A549 (cell line): ENCODE measurements at places on chromosomes 7 and 10.

DNA sequence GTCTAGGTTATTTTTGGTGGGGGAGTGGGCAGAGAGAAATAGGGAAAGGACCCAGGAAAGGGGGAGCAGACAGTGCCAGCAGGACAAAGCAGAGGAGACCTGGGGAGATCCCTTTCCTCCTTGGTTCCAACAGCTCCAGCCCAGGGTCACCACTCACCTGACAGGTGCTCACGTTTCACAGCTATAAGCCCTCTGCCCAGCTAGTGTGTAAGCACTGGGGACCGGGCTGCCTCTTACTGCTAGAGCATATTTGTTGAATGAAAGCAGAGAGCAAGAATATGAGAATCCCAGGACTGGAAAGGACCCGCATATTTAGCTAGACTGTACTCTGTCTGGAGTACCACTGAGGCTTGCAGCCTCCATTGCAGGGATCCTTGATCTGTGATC lies 6.7 kb downstream of the ZCCHC24 start:
- no peak for DNase-seq

DNA sequence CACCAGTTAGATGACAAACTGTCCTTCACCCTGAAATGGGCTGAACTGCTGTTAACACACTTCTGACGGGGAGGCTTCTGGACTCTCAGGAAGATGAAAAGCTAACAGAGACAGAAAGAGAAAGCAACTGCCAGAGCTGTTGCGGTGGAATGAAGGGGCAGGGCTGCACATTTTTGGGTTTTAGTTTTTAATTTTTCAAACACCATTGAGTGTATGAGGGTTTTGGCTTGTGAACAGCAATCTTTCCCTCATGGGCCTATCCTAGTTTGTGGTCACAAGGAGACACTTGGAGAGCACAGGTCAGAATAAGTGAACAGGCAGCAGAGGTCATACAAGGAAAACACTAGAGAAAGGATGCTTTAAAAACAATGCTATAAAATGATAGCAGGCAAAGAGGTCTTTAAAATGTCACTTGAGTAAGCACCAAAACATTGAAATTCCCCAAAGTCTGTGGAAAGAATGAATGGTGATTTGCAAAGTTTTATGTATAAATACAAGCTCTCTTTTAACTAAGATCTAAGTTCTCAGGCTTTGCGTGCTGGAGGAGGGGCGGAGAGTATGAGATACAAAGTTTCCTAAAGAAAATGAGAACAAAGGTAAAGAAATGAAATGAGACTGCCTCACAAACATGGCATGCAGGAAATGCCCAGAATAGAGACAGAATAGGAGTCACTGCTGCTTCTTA lies 101.4 kb upstream of the GLI3 start:
- DNase-seq, result no peak

GRCh38 chr7:106060394-106060920 lies 51.7 kb downstream of the SYPL1 start:
- DNase-seq, result no peak

GRCh38 chr10:44382981-44383748 lies 1.7 kb downstream of the CXCL12 start:
- no peak for DNase-seq

- DNase-seq, result no peak
These were observed 529.8 kb downstream of the GALNT17 start for GRCh38 chr7:71661671-71662224.

DNA sequence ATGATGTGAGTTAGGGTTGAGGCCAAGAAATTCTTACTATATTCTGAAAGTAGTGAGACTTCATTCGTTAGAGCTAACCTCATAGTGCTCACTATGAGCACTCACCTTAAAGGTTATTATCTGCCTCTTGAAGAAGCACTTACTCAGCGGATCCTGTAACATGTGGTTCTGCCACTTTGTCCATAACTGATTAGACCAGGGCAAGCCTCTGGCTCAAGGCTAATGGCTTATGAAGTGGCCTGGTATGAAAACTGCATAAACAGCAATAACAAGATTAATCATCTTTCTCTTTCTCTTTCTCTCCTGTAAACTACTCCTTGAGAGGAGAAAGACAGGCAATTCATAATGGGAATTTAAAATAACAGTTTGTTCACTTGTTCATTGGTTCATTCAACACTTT lies 82.8 kb downstream of the MAPK8 start:
- DNase-seq, result no peak

- DNase-seq, result no peak
These were observed 5.8 kb downstream of the LIPA start for GRCh38 chr10:89245802-89246201.

DNA sequence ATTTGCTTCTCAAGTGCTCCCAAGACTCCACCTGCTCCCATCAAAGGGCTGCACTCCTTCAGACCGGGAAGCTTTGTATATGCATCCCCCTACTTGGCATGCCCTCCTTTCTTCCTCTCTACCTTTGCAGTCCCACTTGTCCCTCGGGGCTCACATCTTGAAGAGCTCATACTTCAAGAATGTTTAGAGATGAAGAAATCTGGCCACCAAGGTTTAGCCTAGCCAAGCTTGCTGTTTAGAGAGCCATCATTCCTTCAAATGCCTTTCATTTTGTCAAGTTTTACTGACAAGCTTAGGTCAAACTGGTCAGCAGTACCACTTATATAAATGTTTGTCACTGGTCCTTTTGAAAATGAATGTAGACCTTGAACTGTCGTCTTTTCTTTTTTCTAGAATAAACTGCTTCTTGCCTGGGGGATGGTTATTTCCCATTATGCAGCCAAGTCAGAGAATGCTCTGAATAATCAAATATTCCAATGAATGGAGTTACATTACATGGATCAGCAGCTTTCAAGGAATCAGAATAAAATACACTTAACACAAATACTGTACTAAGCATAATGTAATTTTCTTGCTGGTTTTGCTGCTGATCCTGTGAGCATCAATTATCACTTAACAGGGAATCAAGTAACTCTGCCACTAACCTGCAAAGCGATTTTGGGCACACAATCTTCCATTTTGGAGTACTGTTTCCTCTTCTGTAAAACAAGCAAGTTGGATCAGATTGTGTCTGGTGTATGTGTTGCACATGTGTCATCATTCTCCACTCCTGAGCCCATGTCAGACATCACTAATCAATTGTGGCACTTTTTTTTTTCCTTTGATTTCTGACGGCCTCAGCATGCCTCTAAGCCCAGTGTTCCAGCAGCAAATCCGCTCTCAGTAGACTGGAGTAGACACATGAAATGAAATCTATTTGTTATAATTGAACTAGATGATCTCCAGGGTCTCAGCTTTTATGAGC lies 357.9 kb downstream of the PTEN start:
- no peak for DNase-seq

- peak; percentile 68 for DNase-seq
These were observed 31.1 kb upstream of the RHEB start for GRCh38 chr7:151550656-151551286.

DNA sequence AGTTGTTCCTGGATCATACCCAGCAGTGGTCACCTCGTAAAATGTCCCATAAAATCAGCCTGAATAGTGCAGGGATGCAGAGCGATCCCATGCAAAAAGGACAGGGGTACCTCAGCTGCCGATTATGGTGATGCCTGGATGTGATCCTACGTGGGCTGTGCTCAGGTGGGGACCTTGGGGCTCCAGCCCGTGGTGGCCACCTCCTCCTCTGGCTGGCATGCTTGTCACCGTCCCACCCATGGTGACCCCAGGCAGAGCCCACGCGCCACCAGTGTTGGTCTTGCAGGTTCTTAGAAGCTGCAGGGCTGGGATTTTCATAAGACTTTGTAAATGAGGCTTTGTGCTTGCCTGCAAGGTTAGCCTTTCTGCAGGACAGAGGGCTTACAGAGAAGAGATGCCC lies 97.2 kb downstream of the GLRX3 start:
- DNase-seq, result no peak

DNA sequence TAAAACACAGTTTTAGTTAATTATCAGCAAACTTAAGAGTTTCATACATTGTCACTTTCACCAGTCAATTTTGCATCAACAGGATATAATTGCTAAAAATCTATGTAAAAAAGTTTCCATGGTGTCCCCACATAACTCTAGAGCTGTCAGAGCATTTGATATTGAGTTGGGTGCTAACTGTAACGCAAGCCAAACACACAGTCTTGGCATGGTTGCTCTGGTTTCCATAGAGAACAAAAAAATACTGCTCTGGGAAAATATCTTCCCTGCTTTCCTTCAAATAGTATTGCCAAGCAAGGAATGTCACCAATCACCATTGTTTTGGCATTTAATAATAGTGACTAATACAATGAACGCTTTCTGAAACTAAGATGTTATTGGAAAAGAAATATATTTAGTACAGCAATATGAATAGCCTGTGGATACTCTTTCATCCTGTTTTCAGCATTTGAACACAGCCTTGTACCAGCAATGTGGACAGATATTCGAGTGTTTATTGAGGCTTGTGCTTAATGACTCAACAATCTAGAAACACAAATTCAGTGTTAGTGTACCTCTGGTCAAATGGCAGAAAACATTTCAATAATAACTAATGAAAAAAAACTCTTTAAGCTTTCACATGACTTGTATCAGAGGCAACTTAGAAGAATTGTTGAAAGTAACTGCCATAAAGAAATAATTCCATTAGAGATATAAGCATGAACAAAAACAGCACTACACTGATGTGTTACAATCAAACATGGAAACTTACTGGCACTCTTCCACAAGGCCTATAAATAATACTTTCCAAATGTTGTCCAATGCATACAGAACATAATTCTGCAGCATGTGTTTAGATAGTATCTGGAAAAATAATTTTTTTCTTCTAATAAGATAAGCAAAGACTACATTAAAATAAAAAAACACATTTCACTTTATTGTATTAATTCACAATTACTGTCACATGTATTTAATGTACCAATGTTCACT lies 1469.5 kb upstream of the CELF2 start:
- DNase-seq, result no peak

DNA sequence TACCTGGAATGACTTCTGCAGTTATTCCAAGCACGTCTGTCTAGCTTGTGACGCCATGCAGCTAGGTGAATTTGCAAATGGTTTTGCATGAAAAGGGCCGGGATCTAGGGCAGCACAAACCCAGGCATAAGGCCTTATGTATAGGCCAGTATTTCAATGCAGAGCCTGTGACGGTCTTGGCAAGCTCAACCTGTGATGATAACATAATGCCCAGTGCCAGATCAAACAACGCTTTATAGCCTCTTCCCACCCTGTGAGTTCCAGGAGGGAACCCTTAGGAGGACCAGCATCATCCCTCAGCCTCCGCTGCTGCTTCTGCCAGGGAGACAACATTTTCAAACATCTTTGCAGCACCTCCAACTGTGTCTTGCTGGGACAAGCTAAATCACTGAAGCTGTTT lies 390.7 kb downstream of the INHBA start:
- DNase-seq, result no peak

DNA sequence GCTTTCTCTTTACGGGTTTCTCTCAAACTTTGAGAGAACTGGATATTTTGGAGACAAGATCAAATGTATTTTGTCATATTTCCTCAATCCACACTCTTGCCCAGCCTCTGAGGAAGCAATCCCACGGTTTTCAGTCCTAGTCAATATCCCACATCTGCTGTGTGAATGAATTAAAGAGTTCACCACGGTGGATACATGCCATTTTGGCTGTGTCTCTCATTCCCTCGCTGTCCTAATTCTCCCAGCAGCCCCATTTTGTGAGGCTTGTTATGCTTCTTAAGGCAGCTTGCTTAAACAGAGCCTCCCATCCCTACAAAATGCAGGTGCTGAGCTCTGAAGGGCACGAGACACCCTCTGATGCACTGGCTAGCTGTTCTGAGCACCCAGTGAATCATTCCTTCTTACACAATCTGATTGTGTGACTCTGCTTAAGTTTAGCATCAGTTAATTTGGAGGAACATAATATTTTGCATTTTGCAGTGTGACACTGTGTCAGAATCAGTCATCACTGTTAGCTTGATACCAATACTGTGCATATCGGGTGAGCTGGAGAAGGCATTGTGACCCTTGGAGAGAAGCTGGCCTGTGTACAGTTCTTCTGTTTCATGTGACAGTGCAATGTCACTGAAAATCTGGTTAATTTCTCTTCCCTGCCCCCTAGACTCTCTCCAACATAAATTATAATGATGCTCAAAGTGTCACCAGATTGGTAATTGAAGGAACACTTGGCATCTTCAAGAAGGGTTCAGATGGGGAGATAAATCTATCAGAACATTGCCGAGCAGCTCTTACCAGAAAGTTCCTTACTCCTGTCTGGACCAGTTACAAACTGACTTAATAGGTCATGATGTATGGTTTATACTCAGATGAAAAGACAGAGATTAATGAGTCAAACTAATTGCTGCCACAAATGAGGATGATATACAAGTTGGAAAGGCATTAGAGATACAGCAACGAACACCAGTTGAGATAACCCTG lies 103.7 kb upstream of the AOAH start:
- no peak for DNase-seq

- DNase-seq, result no peak
These were observed 18.6 kb downstream of the FOXK1 start for GRCh38 chr7:4700577-4701235.
